ENCODE measurements at places on chromosomes 12 and 14.

DNA sequence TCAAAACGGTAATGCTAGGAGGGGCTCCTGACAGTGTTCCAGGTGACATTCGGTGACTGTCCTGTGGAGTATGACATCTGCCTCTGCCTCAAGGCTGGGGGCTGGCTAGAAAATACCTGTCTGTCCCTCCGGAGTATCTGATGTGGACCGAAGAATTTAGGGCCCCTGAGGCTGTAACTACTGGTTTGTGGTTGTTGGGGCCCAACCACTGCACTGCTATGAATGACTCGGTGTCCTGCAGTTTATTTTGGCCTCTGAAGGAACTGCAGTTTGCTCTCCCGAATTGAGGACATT lies 198.9 kb upstream of the CAND1 start:
- ATAC-seq = no peak

GRCh38 chr12:106581543-106582248 lies 1.1 kb upstream of the RFX4 start:
- peak; percentile 70 for ATAC-seq

DNA sequence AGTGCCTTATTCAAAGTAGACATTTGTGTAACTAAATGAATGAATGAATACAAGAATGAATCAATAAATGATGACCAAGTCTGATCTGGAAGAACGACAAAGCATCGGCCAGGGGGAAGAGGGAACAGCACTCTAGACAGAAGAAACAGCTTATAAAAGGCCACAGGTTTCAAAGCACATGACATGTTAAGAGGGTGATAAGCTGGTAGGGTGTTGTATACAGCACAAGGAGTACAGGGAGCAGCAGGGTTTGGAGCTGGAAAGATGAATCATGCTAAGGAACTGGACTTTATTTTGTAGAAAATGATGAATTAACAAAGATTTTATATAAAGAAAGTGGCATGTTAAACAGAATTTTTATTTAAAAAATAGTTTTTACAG lies 302.5 kb downstream of the NUAK1 start:
- ATAC-seq = no peak

DNA sequence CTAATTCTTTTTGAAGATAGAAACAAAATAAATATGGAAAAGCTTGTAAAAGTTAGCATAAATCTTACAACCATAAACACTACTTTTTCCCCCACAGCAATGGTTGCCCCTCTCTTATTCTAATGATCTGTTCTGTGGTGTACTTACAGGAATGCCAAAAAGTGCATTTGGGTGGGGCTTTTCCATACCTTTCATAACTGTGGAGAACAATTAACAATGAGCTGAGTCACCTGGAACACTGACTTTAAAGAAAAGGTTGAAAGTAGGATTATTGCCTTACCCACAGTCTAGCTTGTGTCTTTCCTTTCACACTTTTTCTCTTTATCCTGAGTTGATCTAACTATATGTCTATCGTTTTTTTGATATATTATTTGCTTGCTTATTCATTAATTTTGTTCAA lies 86.9 kb downstream of the TPH2 start:
- ATAC-seq = no peak

DNA sequence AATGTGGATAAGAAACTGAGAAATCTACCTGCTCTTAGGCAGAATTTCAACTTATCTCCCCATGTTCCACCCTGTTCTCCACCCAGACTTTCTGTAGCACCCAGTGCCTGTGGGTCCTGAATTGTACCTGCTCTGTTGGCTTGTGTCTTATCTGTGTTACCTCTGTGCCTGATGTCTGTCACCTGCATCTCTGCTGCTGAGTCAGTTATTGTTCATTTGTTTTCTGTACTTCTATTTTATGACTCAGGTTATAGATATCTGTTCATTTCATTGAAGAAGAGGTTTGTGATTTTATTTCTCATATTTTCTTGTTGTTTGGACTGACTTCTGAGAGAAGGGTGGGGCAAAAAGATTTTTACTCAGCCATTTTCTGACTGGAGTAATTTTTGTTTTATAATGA lies 11.7 kb downstream of the SOCS4 start:
- no peak for ATAC-seq

DNA sequence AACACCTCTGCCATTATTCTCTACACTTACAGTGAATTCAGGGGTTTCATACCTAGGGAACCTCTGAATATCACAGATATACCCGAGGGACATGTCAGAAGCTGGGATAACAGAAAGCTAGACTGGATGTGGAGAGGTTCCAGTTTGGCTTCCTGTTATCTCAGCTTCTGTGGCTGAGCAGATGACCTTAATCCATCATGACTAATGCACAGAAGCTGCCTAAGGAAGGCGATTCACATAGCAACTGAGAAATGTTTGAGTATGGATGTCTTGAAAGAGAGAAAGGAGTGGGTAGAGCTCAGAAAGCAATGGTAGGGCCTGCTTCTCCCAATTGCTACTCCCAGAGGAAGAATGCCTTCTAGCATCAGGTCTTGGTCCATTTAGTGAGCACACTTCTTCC lies 187.6 kb downstream of the RMST start:
- ATAC-seq = no peak

DNA sequence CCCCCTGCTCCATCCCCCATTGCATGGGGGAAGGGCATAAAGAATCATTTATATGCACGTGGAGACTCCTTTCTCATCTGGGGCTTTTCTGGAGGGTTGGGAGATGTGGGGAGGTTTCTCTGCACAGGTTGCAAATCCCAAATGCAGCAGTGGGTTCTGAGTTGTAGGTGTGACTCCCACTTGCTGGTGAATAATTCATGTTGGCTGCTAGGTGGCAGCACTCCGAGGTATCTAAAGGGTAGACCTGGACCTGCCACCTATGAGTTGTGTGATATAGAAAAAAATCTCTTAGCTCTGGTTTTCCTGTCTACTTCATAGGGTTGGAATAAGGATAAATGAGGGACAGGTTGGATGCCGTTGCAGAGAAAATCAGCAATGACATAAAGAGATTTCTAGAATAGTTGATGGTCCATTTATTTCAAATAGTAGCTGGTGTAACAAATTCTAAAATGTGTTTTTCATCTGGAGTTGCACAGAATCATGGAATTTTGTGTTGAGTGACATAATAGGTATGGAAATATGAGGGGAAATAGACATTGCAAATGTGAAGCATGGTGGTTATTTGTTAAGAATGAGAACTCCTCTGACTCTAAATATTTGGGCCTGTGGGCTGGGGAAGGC lies 4.6 kb downstream of the MARCHF9 start:
- peak; percentile 51 for ATAC-seq
